ENCODE measurements at places on chromosomes 3 and 15. TPM values are rescaled to one million over a fixed set of nuclear protein-coding genes. Genes with fewer than 3 reads are reported as not detected.
A peak's percentile ranks its signal among the peaks of the same experiment; 100 is the strongest.

DNA sequence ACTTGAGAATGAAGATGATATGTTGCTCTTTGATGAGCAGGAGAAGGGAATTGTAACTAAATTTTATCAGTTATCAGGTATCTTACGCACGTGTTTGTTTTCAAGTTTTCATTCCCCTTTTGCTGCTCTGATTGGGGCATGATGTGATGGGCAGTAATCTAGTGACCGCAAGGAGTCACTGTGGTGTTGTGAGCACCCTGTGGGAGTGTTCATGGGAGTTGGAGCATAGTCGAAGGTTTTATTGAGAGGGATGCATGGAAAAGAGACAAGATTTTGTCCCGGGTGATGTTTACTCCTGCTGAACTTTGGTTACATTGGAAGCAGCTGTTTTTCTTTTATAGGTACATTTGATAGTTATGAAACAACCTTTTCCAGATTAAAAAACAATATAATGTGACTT, 2.1 kb downstream of the FAN1 start:
- DNase-seq: no peak

DNA sequence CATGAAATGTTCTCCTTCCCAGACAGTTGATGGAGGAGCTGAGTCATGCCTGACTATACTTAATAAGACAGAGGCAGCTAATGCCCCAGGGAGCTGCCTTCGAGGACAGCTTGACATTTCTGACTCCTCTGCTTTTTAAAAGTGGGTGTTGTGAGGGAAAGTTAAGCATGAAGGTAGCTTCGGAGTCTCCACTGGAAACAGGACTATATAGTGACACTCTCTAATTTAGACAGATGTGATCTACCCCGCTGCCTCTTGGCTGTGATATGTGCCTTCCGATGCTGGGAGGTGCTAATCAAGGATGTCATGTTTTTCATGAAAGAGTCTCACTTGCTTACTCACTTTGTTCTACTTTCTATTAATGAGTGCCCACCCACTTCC, 72.7 kb downstream of the IL1RAP start:
- peak; percentile 12 for DNase-seq

GRCh38 chr3:13492048-13492447, 11.9 kb downstream of the HDAC11 start:
- DNase-seq: no peak

- DNase-seq: no peak
Measured at GRCh38 chr3:152296971-152297370, 28.2 kb downstream of the MBNL1 start.

GRCh38 chr15:23646165-23647000, 1.3 kb downstream of the MAGEL2 start:
- DNase-seq: no peak

DNA sequence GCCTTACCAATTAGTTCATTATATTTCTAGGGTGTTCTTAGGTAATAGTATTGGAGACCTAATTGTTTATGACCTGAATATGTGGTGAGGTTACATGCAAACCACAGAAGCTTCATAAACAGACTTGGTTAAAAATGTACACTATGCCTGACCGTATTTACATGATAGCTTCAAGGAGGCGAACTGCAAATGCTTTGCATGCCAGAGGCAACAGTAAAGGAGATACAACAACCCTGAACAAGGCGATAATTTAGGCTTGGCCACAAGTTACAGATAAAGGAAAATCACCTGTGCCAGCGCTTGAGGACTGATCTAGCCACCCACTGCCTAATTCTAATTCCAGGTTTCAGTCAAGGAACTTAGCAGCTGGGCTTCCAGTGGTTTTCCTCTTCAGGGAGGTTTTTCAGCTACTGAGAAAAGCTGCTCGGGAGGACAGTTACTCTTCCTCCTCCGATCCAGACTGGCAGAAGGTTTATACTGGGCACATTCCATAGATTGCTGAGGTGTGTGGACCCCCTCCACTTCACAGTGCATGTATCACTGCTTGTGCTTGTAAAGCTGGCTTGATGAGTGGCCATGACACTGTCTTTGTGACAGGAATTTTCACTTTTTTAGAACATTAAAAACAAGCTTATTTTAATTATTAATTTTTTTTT, 95.6 kb downstream of the DHX36 start:
- no peak for DNase-seq

- no peak for DNase-seq
Measured at GRCh38 chr15:80986487-80986886, 3.1 kb downstream of the MESD start.

DNA sequence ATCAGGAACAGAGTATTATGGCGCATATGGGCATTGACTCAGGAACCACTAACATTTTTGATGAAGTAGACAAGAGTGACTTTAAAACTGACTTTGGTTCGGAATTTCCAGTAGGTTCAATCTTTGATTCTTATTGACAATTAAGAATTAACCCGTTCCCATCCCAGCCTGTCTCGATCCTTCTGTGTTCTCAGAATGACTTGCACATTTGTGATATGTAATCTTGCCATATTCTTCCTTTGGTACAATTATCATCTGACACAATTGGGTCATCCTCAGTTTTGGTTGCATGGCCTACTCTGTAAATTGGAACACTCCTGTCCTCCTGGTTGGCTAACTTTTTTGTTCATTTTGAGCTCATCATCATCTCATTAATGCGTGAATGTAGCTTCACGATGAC, 10.5 kb downstream of the GPR171 start:
- DNase-seq: no peak

DNA sequence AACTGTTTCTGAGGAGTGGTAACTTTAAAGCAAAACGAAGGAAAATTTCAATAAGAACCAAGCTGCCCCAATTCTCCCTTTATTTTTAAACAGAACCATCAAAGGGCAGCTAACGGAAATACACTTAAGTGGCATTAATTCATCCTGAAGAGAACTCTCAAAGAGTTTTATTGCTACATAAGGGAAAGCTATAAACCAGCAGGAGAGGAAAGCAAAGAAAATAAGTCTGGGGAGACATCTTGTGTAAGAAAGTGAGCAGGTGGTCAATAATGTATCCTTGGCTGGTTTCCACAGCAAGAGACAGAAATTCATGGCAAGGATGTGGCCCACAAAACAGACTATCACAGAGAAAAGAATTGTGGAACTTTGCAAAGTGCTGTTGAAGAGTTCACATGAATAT, 40.0 kb upstream of the CMSS1 start:
- no peak for DNase-seq

GRCh38 chr3:171420667-171421066, 39.5 kb downstream of the TNIK start:
- DNase-seq: no peak

- no peak for DNase-seq
Measured at GRCh38 chr15:68734352-68734751, 86.3 kb downstream of the ANP32A start.

- DNase-seq: no peak
Measured at GRCh38 chr15:51907136-51907862, 64.3 kb downstream of the LEO1 start.

DNA sequence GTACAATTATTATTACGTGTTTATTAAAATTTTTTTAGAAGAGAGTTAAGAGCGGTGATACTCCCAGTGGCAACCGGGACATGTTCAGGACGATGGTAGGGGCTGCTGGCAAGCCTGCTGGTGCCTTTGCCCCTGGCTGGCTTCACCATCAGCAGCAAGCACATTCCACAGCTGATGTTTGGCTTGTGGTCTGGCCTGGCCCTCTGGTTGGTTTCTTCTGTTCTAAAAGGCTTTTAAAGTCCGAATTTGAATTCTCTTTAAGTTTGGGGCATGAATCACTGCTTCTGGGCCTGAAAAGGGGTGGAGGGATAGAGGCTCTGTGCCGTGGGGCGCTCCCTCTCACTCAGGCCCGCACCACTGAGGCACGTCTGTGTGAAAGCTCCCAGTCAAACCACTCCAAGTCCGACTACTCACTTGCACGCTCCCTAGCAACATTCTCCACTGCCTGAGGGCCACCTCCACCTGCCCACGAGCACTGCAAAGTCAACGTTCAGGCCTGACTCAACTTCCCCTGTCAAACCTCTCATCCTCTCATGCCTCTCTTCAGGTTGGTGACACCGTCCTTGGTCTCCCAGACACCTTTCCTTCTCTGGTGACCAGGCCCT, 10.1 kb downstream of the ITGA11 start:
- DNase-seq: no peak

GRCh38 chr15:39131609-39132008, 449.3 kb upstream of the THBS1 start:
- DNase-seq: no peak

- no peak for DNase-seq
Measured at GRCh38 chr3:158200955-158201354, 91.1 kb downstream of the RSRC1 start.

DNA sequence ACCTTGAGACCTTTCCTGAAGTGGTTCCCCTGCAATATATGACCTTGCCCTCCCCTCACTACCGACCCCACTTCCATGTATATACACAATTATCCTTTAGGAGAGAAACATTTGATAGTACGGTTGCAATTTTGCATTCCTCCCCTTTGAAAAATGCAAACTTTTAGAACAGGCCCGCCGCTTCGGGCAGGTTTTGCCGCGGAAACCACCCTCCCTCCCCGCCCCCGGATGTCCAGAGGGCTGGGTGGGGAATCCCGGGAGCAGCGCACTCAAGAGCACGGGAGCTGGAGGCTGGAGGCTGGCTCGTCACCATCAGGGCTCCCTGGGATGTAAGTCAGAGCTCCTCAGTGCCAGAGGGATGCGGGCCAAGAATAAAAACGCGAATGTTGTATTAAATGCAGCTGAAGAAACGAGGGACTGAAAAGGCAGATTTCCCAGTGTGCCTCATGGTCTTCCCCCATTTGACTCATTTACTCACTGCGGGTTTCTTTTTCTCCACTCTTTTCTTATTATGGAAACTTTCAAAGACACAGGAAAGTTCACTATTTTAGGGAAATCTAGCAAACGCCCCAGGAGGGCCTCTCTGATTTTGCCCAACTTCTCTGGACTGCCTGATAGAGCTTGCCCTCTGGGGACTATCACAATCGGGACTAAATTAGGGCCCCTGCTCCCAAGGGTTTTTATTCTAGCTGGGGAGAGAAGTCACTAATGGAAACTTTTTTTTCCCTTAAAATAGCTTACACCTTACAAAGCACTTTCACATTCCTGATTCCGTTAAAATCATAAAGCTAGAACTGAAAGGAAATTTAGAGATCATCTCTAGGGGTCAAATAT, 2.9 kb upstream of the USP3 start:
- DNase-seq: peak; percentile 57

- no peak for DNase-seq
Measured at GRCh38 chr15:47876986-47877385, 159.7 kb downstream of the SEMA6D start.

DNA sequence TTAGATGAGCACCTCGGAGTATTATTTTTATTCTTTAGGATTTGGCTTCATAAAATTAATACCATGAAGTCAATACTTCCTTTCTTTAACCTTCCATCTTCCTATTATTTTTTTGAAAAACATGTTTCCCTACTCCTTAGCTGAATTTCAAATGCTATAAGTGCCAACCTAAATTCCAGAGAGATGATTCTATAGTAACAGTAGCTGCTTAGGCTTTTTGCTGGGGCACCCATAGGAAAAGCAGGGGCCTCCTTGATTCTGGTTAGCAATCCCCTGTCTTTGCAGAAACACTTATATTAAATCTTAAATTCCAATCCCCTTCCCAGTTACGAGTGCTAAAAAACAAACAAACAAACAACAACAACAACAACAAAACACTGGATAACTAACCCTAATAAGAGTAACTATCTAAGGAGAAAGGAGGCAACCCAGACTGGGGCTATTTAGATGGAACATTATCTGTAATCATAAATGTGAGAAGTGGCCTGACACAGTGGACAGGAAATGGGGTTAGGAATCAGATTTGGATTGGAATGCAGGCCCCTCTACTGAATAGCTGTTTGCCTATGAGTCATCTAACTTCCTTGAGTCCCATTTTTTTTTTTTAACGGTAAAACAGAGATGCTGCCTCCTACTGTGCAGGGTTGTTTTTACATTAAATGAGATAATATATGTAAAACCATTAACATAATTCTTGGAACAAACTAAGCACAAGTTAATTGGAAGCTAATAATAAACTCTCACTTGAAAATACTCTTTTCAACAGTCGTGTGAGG, 148.1 kb downstream of the WDR72 start:
- DNase-seq: no peak

- no peak for DNase-seq
Measured at GRCh38 chr3:120741837-120742197, 499 bp downstream of the RABL3 start.

DNA sequence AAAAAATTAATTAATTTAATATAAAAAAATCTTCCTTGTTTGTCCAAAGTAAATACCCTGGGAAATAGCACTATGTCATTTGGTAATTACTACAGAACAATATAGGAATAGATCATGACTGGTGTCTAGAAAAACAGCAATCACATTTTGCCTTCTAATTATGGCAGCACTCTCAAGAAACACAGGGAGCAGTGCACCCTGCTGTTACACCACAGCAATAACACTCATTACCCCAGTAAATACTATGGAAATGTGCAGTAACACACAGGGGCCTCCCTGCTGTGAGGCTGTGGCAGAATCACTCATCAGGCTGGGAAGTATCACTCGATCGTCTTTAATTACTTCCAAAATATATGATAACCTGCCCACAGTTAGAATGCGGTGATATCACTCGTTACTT, 646.0 kb downstream of the TUSC7 start:
- no peak for DNase-seq

DNA sequence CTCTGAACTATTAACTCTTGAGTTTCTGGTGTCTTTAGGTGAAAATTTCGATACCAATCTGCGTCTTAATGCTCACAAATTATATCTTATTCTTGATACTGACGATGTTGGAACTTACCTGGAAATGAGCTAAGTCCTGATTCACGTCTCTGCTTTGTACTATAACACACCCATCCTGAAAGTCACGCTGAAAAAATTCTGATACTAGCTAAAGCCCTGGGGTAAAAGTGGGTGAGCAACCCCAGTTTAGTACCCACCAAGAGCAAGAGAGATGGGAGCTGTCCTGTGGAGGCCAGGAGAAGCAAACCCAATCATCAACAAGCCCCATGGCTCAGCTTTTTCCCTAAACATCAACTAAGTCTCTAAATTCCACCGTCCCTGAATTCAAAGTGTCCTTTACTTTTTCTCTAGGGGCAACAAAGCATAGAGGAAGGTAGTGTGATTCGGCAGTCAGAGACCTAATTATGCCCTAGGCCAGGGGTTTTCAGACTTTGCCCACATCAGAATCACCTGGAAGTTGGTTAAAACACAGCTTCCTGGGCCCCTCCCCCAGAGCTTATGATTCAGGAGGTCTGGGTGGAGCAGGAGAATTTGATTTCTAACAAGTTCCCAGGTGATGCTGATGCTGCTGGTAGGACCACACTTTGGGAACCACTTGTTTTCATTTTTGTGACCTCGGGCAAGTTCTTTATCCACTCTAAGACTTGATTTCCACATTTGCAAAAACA, 90.2 kb downstream of the OSBPL10 start:
- no peak for DNase-seq

The ALDH1A2 gene
- 27.4 TPM for polyA plus RNA-seq

The PLSCR5 gene
- polyA plus RNA-seq: 1.6 TPM

The SYNPR gene
- 56.2 TPM for polyA plus RNA-seq

The B3GALNT1 gene
- 83.1 TPM for polyA plus RNA-seq

The MYO1E gene
- polyA plus RNA-seq: 28.7 TPM

The TTC14 gene
- 96.0 TPM for polyA plus RNA-seq

The GP9 gene
- polyA plus RNA-seq: 0.30 TPM

The RTP1 gene
- polyA plus RNA-seq: 1.1 TPM

The AP3S2 gene
- polyA plus RNA-seq: 43.6 TPM

The SKOR1 gene
- polyA plus RNA-seq: 17.0 TPM

The PPM1M gene
- 21.7 TPM for polyA plus RNA-seq

The GOLGA6B gene
- 1.3 TPM for polyA plus RNA-seq

The ZNF80 gene
- 0.11 TPM for polyA plus RNA-seq

The SLC28A2 gene
- not detected for polyA plus RNA-seq
